Nucleus accumbens (tissue), 56 donors: ENCODE measurements at places on chromosomes 2 and 18.

DNA sequence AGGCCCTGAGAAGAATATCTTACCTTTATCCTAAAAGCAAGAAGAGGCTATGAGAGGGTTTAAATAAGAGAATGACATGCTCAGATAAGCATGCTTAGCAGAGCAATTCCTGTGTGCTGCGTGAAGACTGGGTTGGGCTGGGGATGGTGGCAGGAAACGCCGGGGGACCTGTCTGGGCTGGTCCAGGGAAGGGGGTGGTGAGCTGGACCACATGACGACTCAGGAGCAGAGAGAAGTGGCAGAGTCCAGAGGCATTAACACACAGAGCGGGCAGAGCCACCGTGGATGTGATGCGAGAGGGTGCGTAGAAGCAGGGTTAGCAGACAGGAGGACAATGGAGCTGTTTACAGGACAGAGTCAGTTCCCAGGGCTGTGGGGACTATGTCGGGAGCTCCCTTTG is 84.5 kb downstream of the ZBTB7C start:
- DNase-seq = no peak

GRCh38 chr2:120600335-120600734 is 135.3 kb upstream of the GLI2 start:
- no peak for DNase-seq

DNA sequence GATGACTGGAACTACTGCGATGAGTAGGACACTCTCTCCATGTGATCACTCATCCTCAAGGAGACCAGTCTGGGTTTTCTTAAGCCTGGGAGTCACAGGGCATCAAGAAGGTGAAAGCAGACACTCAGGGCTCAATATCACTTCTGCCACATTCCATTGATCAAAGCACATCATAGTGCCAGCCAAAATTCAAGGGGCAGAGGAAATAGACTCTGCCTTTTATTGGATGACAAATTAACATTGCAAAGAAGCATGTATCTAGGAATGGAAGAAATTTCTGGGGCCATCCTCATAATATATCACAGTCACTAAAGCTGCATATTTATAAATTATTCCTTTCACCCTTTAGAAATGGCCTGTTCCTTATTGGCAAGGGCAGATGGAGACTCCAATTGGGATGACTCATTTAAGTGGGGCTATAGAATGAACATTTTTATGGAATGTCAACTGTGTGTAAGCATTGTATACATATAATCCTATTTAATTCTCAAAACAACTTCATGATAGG is 114.8 kb upstream of the CDC42EP3 start:
- DNase-seq = no peak

DNA sequence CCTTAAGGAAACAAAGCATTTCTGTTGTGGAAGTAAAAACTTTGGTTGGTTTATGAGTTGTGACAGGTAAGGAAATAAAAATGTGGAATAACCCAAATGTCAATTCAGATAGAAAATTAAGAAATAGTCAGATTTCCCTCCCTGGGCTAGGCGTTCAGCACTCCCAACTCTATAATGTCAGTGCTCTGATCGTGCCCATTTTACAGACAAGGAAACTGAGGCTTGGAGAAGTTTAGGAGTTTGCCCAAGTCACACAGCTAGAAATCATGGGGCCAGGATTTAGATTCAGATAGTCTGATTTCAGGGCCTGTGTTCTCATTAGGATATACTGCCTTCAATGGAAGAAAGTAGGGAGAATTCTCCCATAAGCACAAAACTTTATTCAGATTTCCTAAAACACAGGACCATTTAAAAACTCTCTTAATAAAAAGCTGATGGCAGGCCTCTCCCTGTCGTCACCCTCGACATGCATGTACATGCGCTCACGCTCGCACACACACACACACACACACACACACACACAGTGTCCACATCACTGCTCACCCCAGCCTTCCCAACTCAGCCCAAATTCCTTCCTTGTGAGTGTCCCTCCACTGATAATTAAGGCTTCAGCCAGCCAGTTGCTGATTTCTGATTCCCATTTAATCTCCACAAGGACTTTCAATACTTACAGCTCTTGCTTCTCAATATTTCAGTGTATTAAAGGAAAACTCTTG is 49.1 kb upstream of the SLC14A2 start:
- DNase-seq = no peak

DNA sequence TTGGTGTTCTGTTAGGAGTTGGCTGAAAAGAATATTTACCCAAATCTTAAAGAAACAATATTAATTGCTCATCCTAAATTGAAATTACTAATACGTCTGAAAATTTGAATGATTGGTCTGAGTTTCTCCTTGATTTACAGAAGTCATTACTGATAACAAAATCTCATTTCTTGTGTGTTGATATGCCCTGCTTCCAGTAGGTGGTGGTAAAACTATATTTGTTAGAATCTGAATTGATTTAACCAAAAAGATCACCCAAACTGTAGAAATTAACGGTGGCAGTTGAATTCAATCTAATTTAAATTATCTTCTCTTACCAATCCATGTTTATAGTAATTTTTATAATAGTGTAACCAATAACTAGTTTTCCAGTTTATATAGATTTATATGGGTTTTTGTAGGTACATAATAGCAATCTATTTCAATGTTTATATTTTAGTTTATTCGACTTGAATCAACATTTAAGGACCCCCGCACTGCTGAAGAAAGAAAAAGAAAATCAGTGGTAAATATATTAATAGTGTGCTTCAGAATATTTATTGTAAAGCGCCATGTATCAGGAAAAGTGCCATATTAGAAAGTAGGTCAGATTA is 38.3 kb downstream of the PAPOLG start:
- DNase-seq = no peak

DNA sequence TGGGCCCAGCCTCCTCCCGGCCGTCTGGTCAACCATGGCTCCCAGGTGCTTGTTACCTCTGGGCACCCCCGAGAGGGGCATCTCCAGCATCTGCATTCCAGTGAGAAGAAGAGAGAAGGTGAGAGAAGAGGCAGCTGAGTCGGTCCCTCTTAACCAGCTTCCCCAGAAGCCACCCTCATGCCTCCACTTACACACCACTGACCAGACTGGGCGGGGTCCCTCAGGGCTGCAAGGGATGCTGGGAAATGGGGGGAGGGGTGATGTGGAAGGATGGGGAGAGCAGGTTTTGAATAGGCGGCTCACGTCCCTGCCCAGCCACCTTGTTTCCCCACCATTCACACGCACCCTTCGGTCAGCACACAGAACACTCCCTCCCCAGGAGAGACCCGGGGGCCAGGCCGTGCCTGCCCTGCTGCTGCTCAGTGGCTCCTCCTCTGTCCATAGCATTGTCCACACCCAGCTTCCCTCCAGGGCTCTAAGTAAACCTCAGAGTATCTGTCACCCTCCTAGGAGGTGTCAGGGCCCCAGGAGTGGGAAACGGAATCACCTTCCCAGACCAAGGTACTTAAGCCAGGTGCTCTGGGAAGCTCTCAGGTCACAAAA is 34.7 kb downstream of the GBX2 start:
- no peak for DNase-seq

GRCh38 chr2:200467806-200468681 is 41.8 kb downstream of the KCTD18 start:
- DNase-seq = no peak

- no peak for DNase-seq
Measured at GRCh38 chr2:197358931-197359330, 48.4 kb upstream of the ANKRD44 start.

DNA sequence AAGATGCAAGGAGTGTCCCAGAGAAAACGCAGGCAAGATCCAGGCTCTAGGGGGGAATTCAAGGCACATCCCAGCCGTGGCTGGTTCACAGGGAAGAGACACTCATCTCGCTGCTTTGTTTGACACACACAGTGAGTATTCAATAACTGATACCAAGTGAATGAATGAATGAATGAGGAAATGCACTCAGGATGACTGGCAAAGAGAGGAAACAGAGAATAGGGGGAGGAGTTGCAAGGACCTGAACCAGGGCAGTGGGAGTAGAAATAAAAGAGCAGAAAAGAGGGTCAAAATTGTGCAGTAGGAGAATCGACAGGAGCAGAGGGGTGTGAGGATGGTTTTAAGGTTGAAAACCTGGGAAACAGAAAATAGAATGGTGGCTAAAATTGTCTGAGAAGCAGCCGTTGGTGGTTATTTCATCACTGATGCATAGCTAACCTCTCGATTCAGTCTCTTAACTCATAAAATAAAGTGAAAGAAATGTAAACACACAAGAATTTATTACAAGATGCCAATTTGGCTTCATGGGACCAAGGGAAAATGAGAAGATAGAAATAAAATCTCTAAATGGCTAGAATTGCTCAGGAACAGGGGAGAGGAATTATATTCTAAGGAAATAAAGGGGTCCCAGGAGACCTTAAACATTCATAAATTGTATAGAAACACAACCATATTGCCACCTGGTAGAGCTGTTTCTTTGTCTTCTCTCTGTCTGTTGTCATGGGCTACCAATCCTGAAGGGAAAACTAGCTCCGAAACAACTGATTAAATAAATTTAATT is 63.9 kb upstream of the PHLPP1 start:
- no peak for DNase-seq

- no peak for DNase-seq
Measured at GRCh38 chr2:145874466-145874865, 1354.5 kb upstream of the ZEB2 start.

DNA sequence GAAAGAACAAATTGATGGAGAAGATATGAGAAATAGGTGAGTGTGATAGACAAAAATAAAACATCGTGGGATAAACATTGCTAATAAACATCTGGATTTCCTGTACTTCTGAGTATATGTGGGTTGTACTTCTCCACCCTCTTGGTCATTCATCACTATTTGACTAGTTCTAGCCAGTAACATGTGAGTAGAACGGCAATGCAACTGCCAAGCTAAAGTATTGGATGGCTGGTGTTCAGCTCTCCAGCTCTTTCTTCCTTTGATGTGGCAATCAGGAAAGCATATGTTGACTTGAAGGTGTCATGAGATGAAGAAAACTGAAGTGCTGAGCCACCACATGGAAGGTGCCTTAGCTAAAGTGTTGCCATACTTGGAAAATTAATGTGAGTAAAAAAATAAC is 144.9 kb downstream of the SCG2 start:
- no peak for DNase-seq

GRCh38 chr2:120442923-120443571 is 97.1 kb downstream of the INHBB start:
- DNase-seq = no peak

- no peak for DNase-seq
Measured at GRCh38 chr2:241818229-241818942, 9.4 kb downstream of the NEU4 start.

GRCh38 chr2:227783404-227784138 is 30.1 kb upstream of the CCL20 start:
- DNase-seq = no peak

- DNase-seq = no peak
Measured at GRCh38 chr2:133509777-133510176, 58.5 kb downstream of the NCKAP5 start.

GRCh38 chr18:68447286-68447685 is 267.6 kb downstream of the TMX3 start:
- DNase-seq = no peak

DNA sequence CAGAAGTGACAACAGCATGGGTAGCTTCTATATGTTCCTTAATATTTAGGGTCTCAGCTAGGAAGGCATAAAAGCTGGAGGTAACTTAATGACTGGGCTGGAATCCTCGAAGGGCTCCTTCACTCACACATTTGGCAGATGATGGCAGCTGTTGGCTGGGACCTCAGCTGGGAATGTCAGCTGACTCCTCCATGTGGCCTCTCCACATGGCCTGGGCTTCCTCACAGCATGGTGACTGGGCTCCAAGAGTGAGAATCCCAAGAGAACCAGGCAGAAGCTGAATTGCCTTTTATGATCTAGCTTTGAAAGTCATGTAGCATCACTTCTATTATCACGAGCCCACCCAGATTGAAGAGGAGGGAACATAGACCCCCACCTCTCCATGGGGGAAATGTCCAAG is 54.9 kb downstream of the TET3 start:
- no peak for DNase-seq

GRCh38 chr2:236928380-236929037 is 157.2 kb upstream of the COPS8 start:
- DNase-seq = no peak
